HL-60 (cell line): ENCODE measurements at places on chromosomes 6 and 20.

DNA sequence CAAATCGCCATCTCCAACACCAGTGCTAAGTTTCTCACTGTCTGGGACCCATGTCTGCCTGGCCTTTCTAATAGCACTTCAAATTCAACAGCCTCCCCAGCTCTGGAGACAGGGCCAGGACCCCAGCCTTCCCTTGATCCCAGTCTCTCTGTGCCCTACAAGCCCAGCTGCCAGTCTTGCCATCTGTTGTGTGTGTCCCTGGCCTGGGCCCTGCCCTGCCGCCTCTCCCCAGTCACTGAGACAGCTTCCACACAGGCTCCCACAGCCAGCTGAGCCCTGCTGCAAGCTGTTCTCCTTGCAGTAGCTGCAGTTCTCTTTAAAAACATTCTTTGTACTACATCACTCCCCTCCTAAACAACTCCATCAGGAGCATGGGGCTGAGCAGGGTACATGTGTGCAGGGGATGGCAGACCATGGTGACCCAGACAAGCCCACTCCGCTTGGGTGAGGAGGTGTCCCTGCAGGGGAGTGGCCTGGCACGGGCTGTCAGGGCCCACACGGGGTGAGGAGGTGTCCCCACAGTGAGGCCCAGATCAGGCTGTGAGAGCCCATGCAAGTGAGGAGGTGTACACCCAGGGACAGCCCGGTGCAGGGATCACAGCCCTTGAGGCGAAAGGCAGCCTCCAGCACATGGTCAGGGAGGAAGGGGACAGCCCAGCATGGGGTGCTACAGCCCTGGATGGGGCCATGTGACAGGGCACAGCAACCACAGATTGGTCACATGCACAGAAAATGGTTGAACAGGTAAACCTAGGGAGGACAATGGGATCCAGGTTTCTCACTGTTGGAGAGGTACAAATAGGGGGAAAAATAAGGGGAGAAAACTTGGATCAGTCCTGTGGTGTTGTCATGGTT, 16.2 kb downstream of the CST7 start:
- DNase-seq, result no peak

- DNase-seq, result no peak
Measured at GRCh38 chr6:120671519-120671918, 662.8 kb downstream of the TBC1D32 start.

DNA sequence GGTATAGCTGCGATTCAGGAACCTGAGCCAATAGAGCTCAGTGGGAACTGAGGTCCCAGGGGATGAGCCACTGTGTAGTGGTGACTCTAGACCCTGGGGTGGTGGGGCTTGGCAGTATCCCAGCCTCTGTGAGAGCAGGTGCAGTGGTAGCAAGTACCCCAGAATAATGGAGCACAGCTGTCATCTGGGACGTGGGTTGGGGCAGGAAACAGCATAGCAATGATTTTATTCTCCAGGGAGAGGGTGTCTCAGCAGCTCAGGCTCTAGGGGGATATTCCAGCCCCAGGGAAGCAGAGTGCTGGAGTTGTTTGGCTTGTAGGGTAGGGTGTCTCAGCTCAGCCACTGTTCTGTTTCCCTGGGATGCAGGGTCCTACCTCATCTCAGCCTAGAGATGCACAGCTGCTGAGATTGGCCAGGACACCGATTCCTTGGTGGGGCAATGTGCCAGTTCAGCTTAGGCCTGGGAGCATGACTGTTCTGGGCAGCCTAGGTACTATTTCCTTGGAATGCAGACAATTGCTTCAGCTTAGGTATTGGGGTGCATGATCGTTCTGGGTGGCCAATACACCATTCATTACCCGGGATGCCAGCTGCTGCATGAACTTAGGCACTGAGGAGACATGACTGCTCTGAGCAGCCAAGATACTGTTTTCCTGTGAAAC, 34.0 kb upstream of the NUP153 start:
- no peak for DNase-seq

GRCh38 chr20:2865630-2866029, 7.7 kb upstream of the PTPRA start:
- no peak for DNase-seq

- DNase-seq, result no peak
Measured at GRCh38 chr20:57439432-57439831, 48.2 kb downstream of the RBM38 start.

DNA sequence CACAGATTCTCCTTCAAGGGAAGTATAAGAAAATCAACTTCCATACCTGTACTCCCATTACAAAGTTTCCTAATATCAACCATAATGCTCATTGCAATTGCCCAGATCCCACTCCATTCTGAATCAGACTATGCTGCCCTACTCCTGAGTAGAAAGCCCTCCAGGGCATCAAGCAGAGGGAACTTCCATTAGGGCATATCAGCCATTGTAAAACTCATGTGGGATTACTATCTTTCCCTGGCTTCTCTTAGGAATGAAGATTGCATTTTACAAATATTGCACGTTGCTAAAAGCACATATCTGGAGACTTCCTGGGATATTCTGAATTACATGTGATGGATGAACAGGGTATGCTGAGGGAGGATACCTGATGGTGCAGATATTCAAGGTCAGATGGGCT, 263.2 kb downstream of the FOXA2 start:
- DNase-seq, result no peak
